ENCODE measurements at places on chromosomes 3 and 15.
A peak's percentile ranks its signal among the peaks of the same experiment; 100 is the strongest.

DNA sequence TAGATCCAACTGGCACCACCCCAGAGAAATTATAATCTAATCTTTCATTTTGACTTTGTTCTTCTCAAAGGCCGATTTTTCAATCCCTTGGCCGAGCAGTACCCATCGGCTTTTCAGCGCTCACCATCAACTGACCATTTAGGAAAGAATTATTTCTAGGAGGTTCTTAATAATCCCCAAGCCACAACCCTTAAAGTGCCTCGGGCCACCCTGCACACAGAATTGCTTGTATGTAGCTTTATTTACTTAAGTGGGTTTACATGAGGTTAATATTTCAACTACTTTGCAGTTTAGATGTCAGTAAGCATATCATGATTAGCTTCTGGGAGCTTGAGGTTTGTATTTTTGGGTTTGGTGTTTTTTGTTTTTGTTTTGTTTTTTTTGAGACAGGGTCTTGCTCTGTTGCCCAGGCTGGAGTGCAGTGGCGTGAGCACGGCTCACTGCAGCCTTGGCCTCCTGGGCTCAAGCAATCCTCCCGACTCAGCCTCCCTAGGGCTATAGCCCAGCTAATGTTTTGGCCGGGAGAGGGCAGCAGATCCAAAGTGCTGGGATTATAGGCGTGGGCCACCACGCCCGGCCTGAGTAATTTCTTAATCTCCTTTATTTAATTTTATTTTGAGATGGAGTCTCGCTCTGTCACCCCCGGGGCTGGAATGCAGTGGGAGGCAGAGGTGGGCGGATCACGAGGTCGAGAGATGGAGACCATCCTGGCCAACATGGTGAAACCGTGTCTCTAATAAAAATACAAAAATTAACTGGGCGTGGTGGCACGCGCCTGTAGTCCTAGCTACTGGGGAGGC is 801 bp upstream of the CDAN1 start:
- DNase-seq = no peak

DNA sequence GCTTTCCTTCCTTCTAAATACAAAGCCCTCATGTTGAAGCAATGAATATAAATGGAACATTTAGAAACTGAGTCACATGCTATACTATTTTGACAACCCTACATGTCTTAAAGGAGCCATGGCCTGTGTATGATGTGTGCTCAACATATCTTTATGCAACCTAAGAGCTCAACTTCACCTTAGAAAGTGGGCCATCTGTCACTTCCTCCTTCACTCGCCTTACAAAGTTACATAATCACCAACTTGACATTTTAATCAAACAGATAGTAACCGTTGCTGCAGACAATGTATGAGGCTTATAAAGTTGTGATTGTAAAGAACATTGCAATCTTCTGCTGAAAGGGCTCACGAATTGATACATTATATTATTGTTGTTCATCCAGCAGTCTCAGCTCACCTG is 163.6 kb downstream of the SERPINI1 start:
- DNase-seq = no peak

- no peak for DNase-seq
Observed at GRCh38 chr3:54159917-54160316, 37.6 kb downstream of the CACNA2D3 start.

DNA sequence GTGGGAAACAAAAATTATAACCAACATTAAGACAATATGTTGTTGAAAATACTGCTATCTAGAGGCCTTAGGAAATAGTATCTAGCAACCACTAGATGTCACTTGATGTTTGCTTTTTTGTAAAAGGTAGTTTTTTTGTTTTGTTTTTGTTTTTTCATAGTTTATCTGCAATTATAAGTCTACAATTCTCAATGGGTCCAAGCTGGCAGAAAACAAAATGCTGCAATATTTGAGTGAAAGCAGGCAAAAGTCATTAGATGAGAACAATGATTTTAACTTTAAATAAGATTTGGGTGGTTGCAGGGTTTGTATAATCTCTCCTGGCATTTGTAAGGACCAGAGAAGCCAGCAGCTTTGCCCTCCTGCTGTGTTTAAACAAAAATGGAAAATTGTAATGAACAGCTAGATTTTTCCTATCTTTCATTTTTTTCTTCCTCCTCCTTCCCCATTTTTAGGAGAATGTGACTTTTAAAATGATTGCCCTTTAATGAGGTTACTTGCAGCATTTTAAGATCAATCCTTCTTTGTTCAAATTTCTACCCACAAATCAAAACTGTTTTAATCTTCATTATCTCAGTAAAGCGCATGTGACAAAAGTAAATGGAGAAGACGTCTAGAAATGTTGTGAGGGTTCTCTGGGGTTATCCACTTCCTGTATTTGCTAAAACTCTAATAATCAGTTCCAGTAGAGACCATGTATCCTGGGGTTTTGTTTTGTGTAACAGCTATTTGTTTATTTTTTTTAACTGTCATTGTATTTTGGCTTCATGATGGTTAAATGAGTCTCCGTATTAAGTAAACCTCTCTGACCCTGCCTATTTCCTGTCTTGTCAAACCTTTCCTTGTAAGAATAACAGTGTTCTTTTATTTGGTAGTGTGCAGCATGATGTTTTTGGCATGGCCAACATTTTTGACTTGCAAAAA is 27.3 kb downstream of the DUT start:
- peak; percentile 36 for DNase-seq

DNA sequence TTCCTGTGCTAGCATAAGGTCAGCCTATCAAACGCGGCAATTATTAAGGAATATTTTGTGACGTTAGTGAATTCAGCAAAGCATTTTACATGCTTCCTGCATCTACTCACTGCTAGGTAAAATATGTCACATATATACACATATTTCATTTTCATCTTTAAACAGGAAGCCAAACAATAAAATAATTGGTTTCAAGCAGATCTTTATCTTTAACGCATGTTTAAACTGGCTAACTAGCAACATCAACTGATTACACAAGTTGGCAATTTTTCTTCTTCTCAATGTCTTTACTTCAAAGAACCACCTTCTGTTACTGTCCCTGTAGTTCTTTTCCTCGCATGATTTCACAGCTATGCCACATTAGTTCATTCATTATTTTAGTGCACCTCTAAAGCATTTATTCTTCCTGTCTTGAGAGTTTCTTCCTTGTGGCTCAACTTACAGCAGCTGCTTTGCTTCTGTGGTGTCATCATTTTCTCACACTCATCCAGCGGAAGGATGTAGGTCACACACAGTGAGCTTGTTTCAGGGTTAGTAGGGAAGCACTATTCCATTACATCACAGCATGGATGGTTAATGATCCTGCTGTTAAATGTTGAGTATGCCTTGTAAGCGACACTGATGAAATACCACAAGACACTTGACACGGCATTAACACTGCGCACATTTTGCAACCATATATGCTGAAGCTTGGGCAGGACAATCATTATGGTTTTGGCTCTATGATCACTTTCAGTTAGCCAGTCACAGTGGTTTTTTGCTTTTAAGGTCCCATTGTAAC is 2.3 kb upstream of the BCHE start:
- no peak for DNase-seq

DNA sequence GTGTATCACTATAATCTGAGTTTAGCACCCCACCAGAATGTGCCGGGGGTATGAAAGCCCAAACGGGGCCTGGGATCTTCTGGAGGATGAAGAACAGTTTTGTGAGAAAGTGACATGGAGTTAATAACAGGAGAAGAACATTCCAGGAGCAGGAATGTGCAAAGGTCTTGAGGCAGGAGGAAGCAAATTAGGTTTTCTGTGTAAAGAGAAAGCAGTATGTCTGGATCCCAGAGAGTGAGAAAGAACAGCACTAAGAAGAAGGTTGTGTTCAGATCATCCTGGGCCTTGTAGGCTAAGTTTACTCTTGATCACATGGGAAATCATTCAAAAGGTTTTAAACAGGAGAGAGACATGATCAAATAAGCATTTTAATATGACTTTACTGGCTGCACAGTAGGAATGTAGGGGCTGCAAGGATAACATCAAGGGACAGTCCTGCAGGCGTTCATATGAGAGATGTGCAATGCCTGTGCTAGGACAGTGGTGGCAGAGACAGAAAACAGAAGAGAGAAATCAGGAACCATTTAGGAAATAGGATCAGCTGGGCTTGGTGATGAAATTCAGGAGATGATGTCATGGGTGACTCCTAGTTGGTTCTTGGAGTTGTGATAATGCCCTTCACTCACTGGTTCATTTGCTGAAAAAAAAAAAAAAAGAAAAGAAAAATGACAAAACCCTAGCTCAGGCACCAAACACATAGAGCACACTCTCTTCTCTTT is 113.5 kb downstream of the TNIK start:
- no peak for DNase-seq

- no peak for DNase-seq
Observed at GRCh38 chr15:31147944-31148296, 46.4 kb upstream of the TRPM1 start.

- no peak for DNase-seq
Observed at GRCh38 chr3:58198804-58199203, 12.0 kb downstream of the DNASE1L3 start.

- peak; percentile 56 for DNase-seq
Observed at GRCh38 chr3:194472290-194472920, 14.4 kb downstream of the ATP13A3 start.

DNA sequence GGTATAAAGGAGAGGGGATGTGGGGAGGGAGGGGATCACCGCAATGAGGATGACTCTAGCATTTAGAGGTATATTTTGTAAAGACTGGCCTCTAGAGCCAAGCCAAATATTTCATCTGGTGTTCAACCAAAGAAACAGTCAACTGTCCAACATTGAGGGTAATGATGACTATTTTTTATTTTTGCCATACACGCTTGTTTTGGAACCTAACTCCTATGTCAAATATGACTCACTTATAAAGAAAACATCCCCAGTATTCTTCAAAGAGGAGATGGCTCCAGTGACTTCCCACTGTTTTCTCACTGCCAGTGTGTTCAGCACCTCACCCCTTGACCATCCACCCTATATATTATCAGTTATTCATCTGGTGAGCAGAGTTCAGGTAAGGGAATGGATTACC is 77.3 kb downstream of the WNT5A start:
- no peak for DNase-seq

DNA sequence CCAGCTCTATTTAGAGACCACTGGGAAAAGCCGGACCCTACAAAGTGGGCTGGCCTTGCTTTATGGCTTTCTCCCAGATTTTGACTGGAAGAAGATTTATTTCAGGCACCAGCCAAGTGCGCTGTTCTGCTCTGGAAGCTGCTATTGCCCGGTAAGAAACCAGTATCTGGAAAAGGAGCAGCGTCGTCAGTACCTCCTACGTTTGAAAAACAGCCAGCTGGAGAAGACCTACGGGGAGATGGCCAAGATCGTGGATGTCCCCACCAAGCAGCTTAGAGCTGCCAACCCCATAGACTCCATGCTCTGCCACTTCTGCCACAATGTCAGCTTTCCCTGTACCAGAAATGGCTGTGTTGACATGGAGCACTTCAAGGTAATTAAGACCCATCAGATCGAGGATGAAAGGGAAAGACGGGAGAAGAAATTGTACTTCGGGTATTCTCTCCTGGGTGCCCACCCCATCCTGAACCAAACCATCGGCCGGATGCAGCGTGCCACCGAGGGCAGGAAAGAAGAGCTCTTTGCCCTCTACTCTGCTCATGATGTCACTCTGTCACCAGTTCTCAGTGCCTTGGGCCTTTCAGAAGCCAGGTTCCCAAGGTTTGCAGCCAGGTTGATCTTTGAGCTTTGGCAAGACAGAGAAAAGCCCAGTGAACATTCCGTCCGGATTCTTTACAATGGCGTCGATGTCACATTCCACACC is 60.9 kb downstream of the PXYLP1 start:
- DNase-seq = no peak

- no peak for DNase-seq
Observed at GRCh38 chr3:169457807-169458697, 205.5 kb downstream of the MECOM start.

GRCh38 chr3:134371542-134372324 is 2.5 kb downstream of the AMOTL2 start:
- DNase-seq = no peak

All from GM03348 (cell line).